BJ (cell line): ENCODE measurements at places on chromosomes 5 and 9. TPM values are rescaled to one million over a fixed set of nuclear protein-coding genes. Genes with fewer than 3 reads are reported as not detected.

ABO gene
- not detected in 2 replicates for polyA plus RNA-seq

BTNL8 gene
- not detected in 2 replicates for polyA plus RNA-seq

RARS1 gene
- polyA plus RNA-seq: 32.2 and 74.6 TPM in 2 replicates

GRCh38 chr5:1297243-1297642, 2.4 kb upstream of the TERT start:
- DNase-seq: no peak

DNA sequence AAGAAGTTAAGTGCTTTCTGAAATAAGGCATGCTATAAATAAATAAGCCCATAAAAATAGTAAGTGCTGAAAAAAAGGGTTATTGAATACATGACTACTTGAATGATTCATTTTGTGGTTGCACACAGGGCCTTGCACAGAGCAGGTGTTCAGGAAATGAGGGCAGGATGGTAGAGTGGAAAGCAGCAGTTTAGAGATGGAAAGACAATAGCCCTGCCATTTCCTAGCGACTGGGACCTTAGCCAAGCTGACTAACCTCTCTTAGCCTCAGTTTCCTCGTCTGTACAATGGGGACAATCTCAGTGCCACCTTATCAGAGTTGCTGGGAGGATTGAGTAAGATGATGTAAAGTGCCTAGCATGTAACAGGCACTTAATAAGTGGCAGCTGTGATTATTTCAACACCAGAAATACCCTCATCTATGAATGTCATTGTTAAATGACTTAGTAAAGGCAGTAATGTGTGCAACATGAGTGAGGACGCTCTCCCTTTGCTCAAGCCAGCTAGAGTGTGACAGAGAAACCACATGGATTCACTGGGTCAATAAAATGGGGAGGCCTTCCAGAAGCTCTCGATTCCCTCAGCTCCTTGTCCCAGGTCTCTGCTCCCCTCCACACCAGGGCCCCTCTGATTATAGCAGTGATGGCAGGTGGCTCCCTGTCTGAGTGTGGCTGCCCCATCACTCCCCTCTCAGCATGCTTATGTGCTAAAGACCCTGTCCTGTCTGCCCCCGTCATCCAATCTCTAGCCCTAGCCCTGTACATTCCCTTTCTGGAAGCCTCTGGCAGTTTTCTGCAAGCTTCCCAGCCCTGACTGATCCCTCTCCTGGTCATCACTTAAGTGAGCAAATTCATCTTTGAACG, 16.0 kb upstream of the PHF19 start:
- DNase-seq: peak; percentile 56

GRCh38 chr5:36414869-36415282, 113.2 kb upstream of the RANBP3L start:
- no peak for DNase-seq

DNA sequence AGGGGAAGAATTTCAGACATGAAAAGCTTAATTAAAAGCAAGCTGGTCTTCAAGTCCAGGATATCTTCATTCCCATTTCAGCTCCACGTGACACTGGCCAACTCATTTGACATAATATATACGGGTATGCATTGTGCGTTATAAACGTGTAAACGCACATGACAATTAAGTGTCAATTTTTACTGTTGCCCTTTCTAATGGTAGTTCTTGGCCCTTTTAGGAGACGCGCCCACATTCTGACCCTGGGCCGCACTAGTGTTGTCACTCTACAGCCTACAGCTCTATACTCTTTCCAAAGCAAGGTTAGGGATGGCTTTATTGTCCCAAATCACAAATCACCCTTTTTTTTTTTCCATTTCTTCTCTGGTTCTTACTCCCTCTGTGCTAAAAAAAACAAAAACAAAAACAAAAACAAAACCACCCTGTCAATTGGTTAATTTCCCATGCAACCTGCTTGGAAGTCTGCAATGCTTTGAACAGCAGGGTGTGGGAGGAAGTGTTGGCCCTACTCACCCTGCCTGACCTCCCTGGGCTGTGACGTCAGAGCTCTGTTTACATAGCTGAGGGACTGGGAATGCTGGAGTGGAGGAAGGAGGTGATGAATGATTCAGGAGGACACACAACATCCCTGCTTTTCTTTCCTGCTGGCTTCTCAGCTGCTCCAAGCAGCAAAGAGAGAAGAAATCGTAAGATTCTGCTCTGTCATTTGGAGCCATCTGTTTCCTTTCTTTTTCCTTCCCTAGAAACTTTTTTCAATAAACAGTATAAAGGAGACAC, 19.3 kb downstream of the RFK start:
- DNase-seq: peak; percentile 63

DNA sequence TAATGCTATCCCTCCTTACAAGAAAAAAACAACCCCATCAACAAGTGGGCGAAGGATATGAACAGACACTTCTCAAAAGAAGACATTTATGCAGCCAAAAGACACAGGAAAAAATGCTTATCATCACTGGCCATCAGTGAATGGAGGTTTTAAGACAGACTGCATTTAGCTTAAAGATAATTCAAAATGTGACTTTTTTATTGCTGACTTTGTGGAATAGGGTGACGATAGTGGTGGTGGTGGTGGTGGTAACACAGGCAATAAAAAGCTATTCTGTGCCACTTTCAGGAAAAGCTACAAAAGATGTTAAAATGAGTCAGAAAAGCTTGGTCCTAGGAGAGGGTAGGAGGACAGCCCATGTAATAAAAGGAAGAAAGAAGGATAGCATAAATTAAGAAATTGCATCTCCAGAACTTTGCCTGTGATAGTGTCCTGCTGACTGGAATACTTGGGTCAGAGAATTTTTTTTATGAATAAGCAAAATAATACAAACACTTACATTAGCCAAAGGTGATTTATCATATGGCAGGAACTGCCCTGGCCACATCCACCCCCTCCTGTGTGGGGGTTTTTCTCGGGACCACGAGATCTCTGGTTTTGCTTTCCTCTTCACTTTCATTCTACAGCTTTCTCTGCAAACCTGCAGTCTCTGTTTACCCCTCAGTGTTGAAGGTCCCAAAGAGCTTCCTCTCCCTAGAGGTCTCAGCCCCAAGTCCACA, 186.7 kb downstream of the DRD1 start:
- DNase-seq: no peak

- no peak for DNase-seq
Measured at GRCh38 chr9:5566054-5566618, 55.8 kb downstream of the PDCD1LG2 start.

DNA sequence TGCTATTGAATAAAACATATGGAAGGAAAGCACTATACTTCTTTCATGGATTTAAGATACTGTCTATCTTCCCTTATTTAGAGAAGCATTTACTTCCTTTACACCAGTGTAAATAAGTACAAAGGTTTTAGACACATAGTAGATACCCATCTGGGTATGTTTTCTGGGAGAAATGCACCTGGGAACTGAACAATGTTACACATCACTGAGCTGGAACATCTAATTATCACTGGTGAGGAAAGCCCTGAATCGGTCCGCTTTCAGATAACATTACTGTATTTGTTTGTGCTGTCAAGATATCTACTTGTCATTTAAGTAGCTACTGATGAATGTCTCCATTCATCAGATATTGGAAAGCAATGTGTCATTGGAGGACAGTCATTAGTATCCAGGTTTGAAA, 964.7 kb upstream of the PTPRD start:
- DNase-seq: no peak

DNA sequence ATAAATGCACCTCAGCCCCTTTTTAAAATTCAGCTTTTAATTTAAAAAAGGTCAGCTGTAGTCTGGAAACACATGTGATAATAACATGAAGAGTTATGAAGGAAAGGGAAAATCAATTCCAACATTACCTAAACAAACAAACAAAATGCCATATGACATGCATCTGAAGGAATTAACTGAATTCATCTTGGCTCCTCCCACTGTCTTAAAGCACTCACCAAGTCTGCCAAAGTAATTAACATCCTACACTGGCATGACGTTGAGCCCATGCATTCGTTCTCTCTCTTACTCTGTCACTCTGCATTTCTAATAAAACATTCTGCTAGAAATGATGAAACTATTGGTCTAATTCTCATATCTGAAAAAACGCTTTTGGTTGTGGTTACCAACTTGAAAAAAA, 37.7 kb downstream of the TSSK1B start:
- no peak for DNase-seq

DNA sequence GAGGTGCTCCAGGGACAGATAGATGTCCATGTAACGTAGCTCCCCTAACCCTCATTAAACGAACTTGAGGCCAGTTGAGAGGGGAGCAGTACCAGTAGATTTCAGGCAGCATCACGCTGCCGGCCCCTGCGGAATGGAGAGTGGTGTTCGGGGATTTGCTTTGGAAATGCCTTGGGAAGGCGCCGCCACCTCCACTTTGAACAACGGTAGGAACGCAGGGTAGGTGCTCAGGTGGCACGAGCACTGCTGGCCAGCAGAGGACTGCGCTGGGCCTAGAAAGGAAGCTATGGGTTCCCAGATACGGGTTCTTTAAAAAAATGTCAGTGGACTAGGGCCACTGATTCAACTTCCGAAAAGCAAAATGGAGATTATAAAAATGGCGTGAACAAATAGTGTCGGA, 271.8 kb downstream of the FANCC start:
- DNase-seq: no peak

DNA sequence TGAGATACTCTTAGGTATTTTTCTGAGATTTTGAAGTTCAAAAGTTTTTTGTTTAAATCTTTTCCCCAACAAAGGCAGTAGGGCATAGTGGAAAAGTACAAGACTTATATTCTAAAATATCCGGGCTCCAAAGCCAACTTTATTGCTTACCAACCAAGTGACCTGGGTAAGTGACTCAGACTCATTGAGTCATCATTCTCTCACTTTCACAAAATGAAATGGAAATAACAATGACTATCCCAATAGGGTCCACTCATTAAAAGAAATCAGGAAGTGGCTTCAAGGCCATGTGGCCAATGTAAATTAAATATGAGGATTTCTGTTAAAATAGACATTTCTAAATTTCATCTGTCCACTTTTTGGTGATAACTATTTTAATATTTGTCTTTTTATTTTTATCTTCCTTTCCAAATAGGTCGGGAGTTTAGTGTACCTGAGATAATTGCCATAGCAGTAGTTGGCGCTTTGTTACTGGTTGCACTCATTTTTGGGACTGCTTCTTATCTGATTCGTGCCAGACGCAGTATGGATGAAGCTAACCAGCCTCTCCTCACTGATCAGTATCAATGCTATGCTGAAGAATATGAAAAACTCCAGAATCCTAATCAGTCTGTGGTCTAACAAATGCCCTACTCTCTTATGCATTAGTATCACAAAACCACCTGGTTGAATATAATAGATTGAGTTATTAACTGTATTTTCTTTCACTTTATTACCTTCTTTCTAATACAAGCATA, 15.5 kb downstream of the TYRP1 start:
- peak; percentile 41 for DNase-seq

DNA sequence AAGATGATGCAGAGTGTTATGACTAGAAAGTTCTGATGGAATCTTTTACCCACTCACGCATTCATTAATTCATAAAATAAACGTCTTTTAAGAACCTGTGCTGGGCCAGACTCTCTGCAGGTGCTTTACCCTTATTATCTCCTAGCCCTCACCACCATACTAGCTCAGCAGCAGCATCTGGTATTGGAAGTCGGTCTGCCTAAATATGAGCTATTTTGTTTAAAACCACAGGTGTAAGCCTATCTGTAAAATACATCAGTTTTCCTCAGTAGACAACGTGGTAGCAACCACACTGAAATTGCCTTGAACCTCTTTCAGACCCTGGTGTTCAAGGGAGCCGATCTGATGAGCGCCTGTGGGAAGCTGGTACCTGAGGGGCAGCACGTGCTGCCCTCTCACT, 69.4 kb downstream of the PPIC start:
- no peak for DNase-seq
